Tibial artery (tissue), 4 donors: ENCODE measurements at places on chromosomes 5 and 9.

- H3K4me3 ChIP-seq = peak overlapping the region; percentile 59
- peak; percentile 90 for DNase-seq
- H3K36me3 ChIP-seq = no peaks in the 10 kb centered on the region
- peaks cover 6% of the 10 kb centered on the region for H3K4me1 ChIP-seq
These were observed 92.7 kb downstream of the DAB2IP start for GRCh38 chr9:121744002-121744686.

- H3K4me1 ChIP-seq = no peaks in the 10 kb centered on the region
- DNase-seq = no peak
- no peak overlapping the region for H3K4me3 ChIP-seq
- H3K27me3 ChIP-seq = no peaks in the 10 kb centered on the region
- H3K27ac ChIP-seq = no peak overlapping the region
These were observed 255.4 kb downstream of the FAM114A2 start for GRCh38 chr5:153783362-153783658.

- no peak overlapping the region for H3K4me3 ChIP-seq
- no peaks in the 10 kb centered on the region for H3K4me1 ChIP-seq
- no peaks in the 10 kb centered on the region for H3K27me3 ChIP-seq
- no peak for DNase-seq
- H3K36me3 ChIP-seq = no peaks in the 10 kb centered on the region
These were observed 361.2 kb upstream of the DMAC1 start for GRCh38 chr9:8160787-8161186.

GRCh38 chr5:160451281-160451680 is 29.6 kb downstream of the PTTG1 start:
- H3K4me3 ChIP-seq = no peak overlapping the region
- no peaks in the 10 kb centered on the region for H3K4me1 ChIP-seq
- no peaks in the 10 kb centered on the region for H3K36me3 ChIP-seq
- no peak for DNase-seq
- H3K27me3 ChIP-seq = no peaks in the 10 kb centered on the region

DNA sequence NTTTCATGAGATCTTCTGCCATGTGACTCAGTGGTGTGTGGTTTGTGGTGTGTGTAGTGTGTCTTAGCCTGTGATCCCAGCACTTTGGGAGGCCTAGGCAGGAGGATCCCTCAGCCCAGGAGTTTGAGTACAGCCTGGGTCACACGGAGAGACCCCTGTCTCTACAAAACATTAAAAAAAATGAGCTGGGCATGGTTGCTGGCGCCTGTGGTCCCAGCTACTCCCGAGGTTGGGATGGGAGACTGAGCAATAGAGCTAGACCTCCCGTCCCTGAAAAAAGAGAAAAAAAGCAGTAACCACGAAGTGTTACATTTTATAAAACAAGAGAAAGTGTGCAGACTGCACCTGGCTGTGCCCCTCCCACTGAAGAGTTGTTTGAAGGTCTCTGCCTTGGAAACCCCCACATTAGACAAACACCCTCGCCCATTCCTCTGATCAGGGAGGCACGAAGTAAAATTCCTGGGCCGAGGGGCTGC is 21.2 kb upstream of the RNU6ATAC start:
- H3K4me3 ChIP-seq = no peak overlapping the region
- H3K27me3 ChIP-seq = no peaks in the 10 kb centered on the region
- no peak overlapping the region for H3K27ac ChIP-seq
- no peaks in the 10 kb centered on the region for H3K36me3 ChIP-seq
- H3K4me1 ChIP-seq = peaks cover 5% of the 10 kb centered on the region
- DNase-seq = peak; percentile 24

DNA sequence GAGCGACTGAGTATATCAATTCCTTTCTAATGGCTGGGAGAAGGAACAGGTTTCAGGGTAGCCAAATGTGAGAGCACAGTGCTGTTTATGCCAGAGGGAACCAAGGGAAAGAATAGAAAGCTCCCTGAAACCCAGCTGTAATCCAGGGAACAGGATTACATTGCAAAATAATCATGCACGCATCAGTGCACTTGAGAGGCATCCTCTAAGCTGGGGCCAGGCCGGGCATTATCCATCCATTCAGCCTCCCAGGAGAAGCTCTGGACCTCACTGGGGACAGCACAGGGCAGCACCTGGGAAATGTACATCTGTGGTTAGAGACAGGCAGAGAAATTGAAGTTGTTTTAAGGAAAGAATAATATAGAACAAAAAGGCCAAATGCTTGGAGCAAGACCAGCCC is 72.7 kb downstream of the MTRR start:
- H3K27me3 ChIP-seq = no peaks in the 10 kb centered on the region
- H3K4me1 ChIP-seq = no peaks in the 10 kb centered on the region
- no peak overlapping the region for H3K4me3 ChIP-seq
- no peak for DNase-seq
- H3K36me3 ChIP-seq = no peaks in the 10 kb centered on the region

GRCh38 chr5:157451806-157452205 is 8.2 kb upstream of the NIPAL4 start:
- no peaks in the 10 kb centered on the region for H3K27me3 ChIP-seq
- no peak for DNase-seq
- no peak overlapping the region for H3K4me3 ChIP-seq
- H3K36me3 ChIP-seq = no peaks in the 10 kb centered on the region
- no peak overlapping the region for H3K27ac ChIP-seq
- peaks cover 15% of the 10 kb centered on the region for H3K4me1 ChIP-seq

DNA sequence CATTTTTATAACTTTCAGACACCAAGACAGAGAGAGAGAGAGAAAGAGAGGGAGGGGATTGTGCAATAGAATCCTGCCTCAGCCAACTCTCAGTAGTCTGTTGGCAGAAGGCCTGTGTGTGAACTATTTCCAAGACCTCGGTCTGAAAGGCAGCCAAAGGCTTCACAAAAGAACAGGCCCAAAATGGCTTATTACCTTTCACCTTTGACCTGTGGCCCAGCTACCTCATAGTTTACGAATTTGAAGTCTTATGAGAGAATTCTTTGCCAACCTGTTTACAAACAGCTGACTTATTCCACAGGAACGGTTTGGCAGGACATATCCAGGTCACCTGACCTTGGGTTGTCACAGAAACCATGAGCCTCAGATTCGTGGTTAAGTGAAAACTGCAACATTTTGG is 48.6 kb downstream of the NR2F1-AS1 start:
- no peak overlapping the region for H3K27ac ChIP-seq
- DNase-seq = peak; percentile 78
- H3K36me3 ChIP-seq = no peaks in the 10 kb centered on the region
- no peak overlapping the region for H3K4me3 ChIP-seq

GRCh38 chr9:75088646-75089372 is 495 bp downstream of the OSTF1 start:
- H3K4me1 ChIP-seq = peaks cover 8% of the 10 kb centered on the region
- peak overlapping the region; percentile 84 for H3K4me3 ChIP-seq

DNA sequence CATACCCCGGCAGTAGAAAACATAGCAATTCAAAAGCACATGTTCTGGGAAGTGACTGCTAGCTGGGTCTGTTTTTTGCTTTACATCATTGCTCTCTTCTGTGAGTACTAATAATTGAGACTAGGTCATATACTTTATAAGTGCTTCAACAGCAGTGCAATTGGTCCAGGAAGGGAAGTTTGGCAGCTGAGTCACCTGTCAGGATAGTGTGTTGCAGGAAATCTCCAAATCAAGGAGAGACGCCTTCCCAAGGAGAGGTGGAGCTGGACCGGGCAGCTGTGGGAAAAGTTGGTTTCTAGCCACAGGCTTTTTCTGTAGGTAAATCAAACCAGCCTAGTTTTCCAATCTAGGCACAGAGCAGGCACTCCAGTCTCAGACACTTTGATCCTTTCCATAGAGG is 330.1 kb downstream of the ENC1 start:
- H3K36me3 ChIP-seq = no peaks in the 10 kb centered on the region
- no peak for DNase-seq
- H3K4me1 ChIP-seq = no peaks in the 10 kb centered on the region
- H3K27me3 ChIP-seq = no peaks in the 10 kb centered on the region

DNA sequence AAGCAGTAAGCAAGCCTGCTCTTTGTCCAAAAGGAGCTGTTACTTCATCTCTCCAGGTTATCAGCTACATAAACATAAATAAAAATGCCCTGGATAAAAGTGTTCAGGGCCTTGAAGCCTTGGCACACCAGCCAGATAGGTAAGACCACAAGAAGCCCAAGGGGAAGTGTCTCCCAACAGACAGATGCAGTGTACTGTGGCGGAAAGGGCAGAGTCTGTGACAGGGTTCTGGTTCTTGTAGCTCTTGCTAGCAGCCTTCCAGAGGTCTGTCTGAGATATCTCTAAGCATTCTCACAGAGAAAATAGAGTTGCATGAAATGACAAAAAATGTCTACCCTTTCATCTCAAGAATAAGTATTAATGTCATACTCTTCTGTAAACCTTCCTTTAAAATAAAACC is 30.1 kb downstream of the ISOC1 start:
- DNase-seq = no peak
- no peaks in the 10 kb centered on the region for H3K27me3 ChIP-seq
- H3K36me3 ChIP-seq = no peaks in the 10 kb centered on the region
- H3K4me3 ChIP-seq = no peak overlapping the region
- H3K27ac ChIP-seq = no peak overlapping the region

DNA sequence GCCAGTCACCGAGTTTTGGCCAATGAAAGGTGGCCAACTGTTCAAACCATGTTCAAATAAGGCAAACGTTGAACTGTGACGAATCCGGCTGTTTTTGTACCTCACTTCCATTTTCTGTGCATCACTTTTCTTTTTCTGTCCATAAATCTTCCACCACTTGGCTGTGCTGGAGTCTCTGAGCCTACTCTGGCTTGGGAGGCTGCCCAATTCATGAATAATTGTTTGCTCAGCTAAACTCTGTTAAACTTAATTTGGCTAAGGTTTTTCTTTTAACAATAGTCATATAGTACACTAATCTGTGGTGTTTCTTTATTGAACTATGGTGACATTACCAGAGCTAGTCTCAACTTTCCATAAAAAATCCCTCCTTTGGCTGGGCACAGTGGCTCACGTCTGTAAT is 11.3 kb downstream of the NIM1K start:
- H3K4me1 ChIP-seq = no peaks in the 10 kb centered on the region
- H3K27ac ChIP-seq = no peak overlapping the region
- H3K27me3 ChIP-seq = no peaks in the 10 kb centered on the region
- DNase-seq = no peak

DNA sequence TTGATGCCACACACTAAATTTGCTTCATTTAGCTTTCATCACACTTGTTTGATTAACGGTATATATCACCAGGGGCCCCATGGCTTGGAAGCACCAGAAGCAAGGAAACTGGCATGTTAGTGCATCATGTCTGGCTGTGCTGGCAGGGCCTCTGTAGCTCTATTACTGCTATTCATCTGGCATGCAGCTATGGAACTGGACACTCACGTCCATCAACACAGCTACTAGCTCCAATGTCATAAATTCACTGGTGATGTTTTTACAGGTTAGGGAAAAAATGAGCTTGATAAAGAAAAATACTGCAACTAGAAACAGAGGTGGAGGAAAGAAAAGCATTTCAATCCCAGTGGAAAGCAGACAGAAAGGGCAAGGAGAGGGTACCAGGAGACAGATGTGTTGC is 343.2 kb downstream of the DEPDC1B start:
- no peak overlapping the region for H3K4me3 ChIP-seq
- H3K4me1 ChIP-seq = no peaks in the 10 kb centered on the region
- no peak for DNase-seq
- no peaks in the 10 kb centered on the region for H3K27me3 ChIP-seq
- no peaks in the 10 kb centered on the region for H3K36me3 ChIP-seq

- no peaks in the 10 kb centered on the region for H3K36me3 ChIP-seq
- H3K4me3 ChIP-seq = no peak overlapping the region
- H3K27ac ChIP-seq = no peak overlapping the region
- H3K27me3 ChIP-seq = no peaks in the 10 kb centered on the region
- no peak for DNase-seq
These were observed 100.4 kb downstream of the VAV2 start for GRCh38 chr9:133891741-133892140.

DNA sequence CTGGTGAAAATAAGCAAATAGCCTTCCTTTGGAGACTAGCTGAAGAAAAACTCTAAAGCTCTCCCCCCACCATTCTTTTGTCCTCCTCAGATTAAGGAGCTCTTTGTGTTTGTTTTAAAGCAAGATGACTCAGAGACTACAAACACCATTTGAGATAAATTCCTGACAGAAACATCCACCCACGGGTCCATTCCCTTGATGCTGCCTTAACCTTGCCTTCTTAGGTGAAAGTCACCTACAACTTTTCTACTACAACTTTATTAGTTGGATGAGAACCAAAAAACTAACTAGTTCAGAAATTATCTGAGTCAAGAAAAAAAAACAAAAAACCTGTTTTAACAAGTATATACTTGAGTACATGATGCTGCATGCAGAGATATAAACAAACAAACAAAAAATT is 831.1 kb downstream of the NR2F1-AS1 start:
- H3K4me1 ChIP-seq = no peaks in the 10 kb centered on the region
- H3K27me3 ChIP-seq = no peaks in the 10 kb centered on the region
- no peak for DNase-seq
- H3K27ac ChIP-seq = no peak overlapping the region
- no peak overlapping the region for H3K4me3 ChIP-seq
- H3K36me3 ChIP-seq = no peaks in the 10 kb centered on the region

- DNase-seq = no peak
- peaks cover 34% of the 10 kb centered on the region for H3K4me1 ChIP-seq
- H3K27me3 ChIP-seq = no peaks in the 10 kb centered on the region
- H3K27ac ChIP-seq = peak overlapping the region; percentile 90
- H3K4me3 ChIP-seq = no peak overlapping the region
These were observed 2.1 kb upstream of the PHF2 start for GRCh38 chr9:93574091-93574899.

GRCh38 chr5:81239613-81240012 is 6.5 kb downstream of the CKMT2 start:
- H3K27ac ChIP-seq = peak overlapping the region; percentile 24
- no peaks in the 10 kb centered on the region for H3K36me3 ChIP-seq
- no peak for DNase-seq
- no peak overlapping the region for H3K4me3 ChIP-seq

- no peak overlapping the region for H3K27ac ChIP-seq
- no peaks in the 10 kb centered on the region for H3K36me3 ChIP-seq
- DNase-seq = no peak
- no peaks in the 10 kb centered on the region for H3K27me3 ChIP-seq
- H3K4me1 ChIP-seq = no peaks in the 10 kb centered on the region
- no peak overlapping the region for H3K4me3 ChIP-seq
These were observed 25.0 kb downstream of the STK32A start for GRCh38 chr5:147259837-147260236.

DNA sequence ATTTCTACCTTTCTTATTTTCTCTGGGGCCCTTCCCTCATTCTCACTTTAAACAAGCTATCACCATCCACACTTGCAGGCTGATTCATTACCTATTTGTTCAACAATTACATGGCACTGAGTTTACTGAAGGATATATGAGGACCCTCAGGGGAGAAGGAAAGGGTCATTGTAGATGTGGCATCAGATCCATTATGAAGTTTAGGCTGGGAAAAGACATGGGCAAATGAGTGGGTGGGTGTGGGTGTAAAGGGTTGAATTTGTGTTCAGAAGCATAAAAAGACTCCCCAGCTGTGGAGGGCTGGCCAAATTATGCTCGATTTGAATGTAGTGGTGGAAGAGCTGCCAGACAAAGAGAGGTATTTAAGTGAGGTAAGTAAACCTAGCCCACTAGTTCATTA is 55.9 kb upstream of the MTAP start:
- no peaks in the 10 kb centered on the region for H3K27me3 ChIP-seq
- H3K27ac ChIP-seq = no peak overlapping the region
- no peak overlapping the region for H3K4me3 ChIP-seq
- no peaks in the 10 kb centered on the region for H3K36me3 ChIP-seq

- no peaks in the 10 kb centered on the region for H3K36me3 ChIP-seq
- H3K4me1 ChIP-seq = peaks cover 10% of the 10 kb centered on the region
- DNase-seq = no peak
- no peaks in the 10 kb centered on the region for H3K27me3 ChIP-seq
- no peak overlapping the region for H3K27ac ChIP-seq
These were observed 436.2 kb downstream of the GABRG2 start for GRCh38 chr5:162503796-162504195.
